ENCODE measurements at places on chromosomes 12 and 14.

- no peak for DNase-seq
Observed at GRCh38 chr14:35879654-35880249, 53.6 kb downstream of the BRMS1L start.

GRCh38 chr12:41190338-41190737, 2.2 kb downstream of the PDZRN4 start:
- no peak for DNase-seq

DNA sequence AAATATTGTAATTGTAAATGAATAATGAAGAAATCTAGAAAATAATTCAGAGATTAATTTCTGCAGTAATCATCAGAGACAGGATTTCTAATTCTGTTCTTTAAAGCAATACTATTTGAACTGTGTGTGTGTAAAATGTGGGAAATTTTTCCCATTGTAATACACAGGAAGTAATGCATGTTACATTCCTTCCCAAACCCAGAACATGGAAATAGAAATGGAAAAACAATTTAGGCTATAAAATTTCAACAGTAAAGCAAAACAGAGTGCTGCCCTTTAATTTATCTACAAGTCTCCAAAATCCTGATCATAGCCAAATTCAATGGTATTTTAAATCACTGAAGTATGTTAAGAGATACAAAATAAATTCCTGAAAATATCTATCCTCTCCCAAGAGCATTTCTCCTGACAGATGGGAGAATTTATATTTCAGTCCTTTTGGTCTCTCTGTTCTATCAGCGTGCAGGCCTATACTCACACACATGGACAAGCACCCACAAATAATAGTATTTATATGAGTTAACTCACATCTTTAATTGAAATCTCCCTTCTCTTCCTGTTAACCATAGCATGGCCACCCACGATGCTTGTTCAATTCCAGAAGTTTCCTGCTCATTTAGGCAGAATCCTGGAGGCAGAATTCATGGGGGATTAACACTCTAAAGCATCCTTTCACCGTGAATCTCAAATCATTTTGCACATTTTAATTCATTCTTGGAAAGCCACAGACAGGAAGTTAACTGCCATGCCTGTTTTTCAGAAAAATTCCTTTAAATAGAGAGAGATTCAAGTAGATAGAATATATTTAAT, 1465.4 kb upstream of the FLRT2 start:
- DNase-seq, result no peak

DNA sequence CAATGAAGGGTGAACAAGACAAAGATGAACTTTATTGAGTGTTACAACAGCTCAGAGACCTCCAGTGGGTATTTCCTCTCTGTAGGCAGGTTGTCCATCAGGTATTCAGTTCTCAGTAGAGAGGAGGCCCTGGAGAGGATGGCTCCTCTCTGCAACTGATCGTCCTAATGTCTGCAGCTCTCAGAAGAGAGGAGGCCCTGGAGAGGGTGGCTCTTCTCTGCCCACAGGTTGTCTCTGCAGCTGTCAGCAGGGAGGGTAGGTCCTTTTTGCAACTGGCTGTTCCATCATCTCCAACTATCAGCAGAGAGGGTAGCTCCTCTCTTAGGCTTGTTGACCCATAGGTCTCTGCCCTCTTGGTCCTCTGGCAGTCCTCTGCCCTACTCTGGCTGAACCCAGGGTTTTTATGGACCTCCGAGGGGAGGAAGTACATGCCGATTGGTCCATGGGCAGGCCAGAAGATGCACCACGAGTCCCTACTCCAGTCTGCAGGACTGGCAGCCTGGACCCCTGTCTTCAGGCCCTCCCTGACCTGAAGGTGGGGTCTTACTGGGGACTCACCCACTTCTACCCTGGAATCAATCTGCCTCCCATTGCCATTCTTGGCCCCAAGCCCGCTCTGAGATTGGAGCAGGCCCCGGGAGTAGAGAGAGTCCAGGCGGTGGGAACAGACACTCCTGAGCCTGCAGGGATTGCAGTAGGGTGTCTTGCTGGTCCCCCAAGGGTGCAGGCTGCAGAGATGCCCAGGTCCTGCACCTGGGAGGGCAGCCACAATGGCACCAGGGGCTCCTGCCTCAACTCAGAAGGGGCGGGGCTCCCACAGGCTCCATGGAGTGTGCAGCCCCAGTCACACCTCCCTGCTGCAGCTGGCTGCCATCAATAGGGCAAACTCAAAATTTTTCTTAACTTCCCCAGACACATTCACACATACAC, 2.3 kb downstream of the TMEM116 start:
- no peak for DNase-seq

DNA sequence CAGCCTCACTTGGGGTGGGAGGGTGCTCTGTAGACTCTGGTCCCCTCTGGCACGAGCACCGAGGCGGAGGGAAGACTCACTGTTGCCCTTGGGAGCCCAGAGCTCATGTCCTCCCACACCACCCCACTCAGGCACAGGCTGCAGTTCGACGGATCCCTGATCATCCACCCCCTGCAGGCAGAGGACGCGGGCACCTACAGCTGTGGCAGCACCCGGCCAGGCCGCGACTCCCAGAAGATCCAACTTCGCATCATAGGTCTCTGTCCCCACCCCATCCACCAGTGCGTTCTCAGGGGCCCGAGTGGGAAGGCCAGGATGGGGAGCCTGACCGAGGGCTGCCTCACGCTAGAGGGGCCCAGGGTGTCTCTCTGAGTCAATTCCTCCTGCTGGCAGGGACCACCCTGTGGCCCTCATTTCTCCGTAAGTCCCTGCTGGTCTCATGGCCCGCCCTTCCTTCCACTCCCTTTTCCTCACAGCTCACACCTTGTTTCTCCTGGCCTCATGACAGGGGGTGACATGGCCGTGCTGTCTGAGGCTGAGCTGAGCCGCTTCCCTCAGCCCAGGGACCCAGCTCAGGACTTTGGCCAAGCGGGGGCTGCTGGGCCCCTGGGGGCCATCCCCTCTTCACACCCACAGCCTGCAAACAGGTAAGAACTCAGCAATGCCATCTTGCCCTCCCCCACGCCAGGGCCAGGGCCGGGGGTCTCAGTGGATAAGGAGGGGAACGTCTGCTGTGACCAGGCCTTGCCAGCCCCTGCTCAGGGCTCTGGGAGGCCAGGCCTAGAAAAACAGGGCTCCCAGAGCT, 27.0 kb downstream of the PAPLN start:
- no peak for DNase-seq

- DNase-seq, result no peak
Observed at GRCh38 chr14:103067231-103067954, 10.0 kb upstream of the CDC42BPB start.

GRCh38 chr12:96146747-96147146, 47.4 kb upstream of the ELK3 start:
- DNase-seq, result no peak

DNA sequence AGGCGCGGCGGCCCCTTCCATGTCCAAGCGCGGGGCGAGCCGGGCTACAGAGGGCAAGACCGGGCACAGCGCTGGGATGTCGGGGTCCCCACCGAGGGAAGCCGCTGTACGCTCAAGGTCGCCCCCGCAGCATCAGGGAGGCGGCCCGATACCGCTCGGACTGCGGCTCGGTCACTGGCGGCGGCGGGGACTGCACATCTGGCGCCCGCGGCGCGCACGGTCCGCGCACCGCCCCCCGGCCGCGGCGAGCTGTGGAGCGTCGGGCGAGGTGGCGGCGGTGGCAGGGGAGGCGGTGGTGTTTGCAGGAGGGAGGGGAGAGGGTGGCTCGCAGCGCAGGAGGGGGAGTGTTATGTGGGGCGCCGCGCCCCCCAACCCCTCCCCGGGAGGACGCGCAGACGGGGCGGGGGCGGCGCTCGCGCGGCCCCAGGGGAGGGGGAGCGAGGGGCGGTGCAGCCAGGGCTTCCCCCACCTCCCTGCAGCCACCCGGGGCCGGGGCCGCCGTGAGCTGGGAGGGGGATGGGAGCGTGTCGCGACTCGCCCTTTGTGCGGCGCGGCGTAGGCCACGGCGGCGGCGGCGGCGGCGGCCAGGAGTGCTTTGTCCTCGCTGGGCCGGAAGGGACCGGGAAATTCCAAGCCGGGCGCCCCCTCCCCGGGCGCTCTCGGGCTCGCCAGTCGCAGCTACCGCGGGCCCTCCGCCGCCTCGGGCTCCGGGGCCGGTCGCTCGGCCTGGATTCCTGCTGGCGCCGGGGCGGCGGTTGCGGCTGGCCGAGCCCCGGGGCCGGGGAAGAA, at the start of gene NUAK1:
TSS of gene NUAK1 (minus strand) at position 322 of the 789 bp plus-strand sequence. CDS start at position 21, 301 bp downstream.
- DNase-seq, result peak; percentile 71

- no peak for DNase-seq
Observed at GRCh38 chr14:74848768-74849167, 27.2 kb downstream of the PROX2 start.

GRCh38 chr12:98253207-98254037, 262.0 kb upstream of the TMPO start:
- no peak for DNase-seq

DNA sequence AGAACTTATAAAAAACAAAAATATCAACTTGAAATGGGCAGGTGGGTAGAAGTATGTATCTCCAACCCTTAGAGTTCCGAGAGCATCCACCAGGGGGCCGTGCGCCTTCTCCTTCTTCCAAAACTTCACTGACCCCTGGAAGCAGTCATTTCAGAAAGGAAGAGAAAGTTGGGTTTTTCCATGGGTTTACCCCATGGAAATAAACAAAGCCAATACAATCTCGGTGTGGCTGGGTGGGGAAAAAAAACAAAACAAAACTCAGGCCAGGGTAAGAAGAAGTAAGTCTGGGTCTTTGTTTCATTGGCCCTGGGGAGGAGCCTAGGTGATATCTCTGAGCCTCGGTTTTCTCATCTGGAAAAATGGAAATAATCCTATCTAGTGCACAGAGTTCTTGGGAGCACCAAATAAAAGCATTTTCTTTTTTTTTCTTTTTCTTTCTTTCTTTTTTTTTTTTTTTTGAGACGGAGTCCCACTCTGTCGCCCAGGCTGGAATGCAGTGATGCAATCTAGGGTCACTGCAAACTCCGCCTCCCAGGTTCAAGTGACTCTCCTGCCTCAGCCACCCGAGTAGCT, 33.6 kb upstream of the HNF1A start:
- peak; percentile 18 for DNase-seq

DNA sequence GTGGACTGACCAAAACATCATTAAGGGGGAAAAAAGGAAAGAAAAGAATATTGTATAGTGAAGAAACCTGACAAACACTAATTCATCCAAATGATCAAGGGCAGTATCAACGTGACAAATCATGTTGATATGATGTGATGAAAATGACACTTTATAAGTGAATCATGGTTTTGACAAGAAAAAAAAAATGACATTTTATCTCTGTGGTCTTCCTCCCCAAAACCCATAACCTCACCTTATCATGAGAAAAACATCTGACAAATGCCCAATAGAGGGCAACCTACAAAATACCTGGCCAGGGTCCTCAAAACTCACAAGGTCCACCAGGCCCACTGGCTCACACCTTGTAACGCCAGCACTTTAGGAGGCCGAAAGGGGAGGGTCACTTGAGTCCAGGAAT, 13.8 kb downstream of the TMED10 start:
- no peak for DNase-seq

DNA sequence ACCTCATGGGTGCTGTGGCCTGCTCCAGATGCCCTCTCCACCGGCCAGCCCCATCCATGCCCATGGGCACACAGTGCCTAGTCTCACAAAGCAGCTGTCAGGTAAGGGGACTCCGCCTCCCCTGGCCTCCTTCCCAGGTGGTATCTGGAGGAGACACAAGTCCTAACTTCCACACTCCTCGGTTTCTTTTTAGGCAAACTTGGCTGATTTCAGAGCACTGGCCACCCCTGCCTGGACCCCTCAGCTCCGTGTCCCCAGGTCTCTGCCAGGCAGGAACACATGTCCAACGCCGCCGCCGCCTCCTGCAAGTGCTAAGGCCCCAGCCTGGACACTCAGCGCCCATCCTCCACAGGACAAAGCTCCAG, 324.1 kb upstream of the DIO3 start:
- DNase-seq, result no peak

DNA sequence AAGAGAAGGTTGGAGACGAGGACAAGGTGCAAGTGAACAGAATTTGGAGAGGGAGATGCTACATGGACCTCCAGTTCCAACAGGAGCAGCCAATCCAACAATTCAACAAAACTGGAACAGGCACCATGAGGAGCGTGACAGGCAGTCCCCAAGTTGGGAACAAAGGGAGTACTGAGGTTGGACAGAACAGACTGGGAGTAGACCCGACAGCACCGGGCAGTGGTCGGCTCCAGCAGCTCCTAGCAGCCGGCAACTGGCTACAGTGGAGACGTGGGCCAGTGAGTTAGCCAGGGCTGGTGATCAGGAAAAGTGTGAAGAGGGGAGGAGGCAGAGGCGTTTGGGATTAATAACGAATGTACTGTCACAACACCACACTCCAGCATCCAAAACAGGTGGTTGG, 16.4 kb downstream of the MAP3K9 start:
- no peak for DNase-seq

- no peak for DNase-seq
Observed at GRCh38 chr12:65205886-65206285, 36.5 kb downstream of the LEMD3 start.

Measured in left lung (tissue), 14 donors.